Naive B cell (primary cell): ENCODE measurements at places on chromosomes 6 and 20. TPM values are rescaled to one million over a fixed set of nuclear protein-coding genes. Genes with fewer than 3 reads are reported as not detected.
A peak's percentile ranks its signal among the peaks of the same experiment; 100 is the strongest.

DNA sequence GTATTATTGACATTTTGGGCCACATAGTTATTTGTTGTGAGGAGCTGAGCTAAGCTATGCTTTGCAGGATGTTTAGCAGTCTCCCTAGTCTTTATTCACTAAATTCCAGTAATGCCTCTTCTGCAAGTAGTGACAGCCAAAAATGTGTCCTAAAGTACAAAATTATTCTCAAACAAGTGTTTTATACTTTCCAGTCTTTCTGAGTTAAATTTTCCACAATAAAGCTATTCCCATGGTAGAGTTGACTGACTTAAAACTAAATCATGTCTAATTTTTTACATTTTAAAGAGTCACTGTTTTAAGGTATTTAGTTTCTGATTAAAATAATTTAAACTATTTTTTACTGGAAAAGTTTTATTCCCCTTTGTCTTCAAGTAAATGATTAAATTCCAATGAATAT is 717.8 kb upstream of the HS3ST5 start:
- DNase-seq, result no peak

DNA sequence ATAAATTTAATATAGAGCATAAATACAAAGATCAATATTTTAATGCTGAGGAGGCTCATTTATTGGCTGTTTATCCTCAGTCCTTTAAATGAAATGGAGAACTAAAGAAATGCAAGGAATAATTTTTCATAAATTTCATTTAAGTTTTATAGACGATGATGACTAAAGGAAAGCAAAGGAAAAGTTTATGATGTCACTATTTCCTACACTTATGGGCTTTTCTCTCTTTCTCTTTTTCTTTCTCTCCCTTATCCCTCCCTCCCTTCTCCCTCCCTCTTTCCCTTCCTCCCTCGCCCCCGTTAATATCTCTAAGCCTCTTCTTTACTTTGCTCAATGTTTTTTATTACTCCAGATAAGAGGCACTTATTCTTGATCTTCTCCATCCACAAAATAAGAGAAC is 889.7 kb upstream of the FLRT3 start:
- DNase-seq, result no peak

DNA sequence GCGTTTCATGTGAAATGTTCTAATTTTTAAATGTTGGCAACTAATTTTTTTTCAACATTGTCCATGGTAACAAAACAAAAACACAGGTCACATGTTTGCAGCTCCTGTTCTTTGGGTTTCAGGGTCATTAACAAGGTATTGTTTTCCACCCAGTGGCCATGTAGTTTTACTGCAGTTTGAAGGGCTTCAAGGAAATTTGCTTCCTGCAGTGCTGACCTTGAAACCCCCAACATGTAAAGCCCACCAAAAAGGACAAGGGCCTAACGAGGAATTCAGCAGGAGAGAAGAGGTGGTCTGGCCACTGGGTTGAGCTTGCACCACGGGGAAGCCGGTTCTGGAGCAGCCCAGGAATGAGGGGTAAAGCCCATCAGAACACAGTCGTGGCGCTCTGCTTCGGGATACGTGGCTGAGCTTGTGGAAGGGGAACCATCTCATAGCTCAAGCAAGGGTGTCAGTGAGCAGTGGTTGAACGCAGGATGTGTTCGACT is 13.9 kb upstream of the KLHL31 start:
- peak; percentile 7 for DNase-seq

- DNase-seq, result peak; percentile 20
Measured at GRCh38 chr6:130132286-130132701, 90.5 kb downstream of the SAMD3 start.

GRCh38 chr6:80728830-80729229 is 622.4 kb downstream of the BCKDHB start:
- no peak for DNase-seq

DNA sequence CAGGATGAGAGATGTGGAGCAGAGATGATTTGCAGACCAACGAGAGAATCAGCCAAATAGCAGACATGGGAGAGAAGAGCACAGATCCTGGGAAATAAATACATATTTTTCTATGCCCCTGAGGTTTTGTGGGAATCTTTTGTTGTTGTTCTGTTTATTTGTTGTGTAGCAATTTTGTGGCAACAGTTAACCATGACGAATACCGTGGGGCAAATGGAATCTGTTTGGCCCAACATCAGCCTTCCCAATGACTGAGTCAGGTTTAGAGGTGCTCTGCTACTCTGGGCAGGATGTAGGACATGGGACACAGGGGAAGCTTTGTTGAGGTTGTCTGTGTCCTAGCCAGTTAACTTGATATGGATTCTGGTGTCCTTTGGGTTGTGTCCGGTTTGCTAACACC is 7.9 kb upstream of the SLC2A10 start:
- DNase-seq, result no peak

DNA sequence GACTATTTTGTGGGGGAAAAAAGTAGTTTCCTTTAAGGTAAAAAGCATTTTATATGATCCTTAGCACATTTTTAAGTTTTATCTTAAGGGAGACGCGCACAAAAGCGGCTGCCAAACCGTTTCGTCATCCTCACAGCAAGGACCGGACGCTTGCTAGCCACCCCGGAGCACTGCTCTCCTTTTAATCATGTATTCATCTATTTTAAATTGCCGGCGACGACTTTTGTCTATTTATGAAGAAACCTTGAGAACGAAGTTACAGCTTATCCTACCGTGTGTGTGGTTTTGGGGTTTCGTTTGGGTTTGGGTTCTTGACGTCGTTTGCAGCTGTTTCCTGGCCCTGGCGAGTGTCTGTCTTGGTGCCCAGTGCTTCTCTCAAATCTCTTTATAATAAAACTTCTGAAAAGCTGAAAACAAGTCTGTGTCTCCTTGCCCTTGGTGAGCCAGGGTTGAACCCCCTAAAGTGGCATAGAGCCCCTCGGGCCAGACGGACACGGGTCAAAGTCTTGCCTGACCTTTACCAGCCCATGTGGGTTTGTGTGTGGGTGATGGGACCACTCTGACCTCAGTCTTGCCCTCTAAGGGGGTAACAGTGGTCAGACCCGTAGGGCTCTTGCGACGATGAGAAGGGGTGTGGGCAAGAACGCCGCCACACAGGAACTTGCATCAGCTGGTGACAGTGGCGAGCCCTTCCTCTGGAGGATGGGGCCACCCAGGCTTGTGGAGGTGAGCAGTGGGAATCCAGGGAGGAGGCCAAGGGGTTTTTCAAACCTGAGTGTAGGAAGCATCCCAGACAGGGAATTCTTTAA is 117.6 kb downstream of the JPH2 start:
- DNase-seq, result peak; percentile 63

DNA sequence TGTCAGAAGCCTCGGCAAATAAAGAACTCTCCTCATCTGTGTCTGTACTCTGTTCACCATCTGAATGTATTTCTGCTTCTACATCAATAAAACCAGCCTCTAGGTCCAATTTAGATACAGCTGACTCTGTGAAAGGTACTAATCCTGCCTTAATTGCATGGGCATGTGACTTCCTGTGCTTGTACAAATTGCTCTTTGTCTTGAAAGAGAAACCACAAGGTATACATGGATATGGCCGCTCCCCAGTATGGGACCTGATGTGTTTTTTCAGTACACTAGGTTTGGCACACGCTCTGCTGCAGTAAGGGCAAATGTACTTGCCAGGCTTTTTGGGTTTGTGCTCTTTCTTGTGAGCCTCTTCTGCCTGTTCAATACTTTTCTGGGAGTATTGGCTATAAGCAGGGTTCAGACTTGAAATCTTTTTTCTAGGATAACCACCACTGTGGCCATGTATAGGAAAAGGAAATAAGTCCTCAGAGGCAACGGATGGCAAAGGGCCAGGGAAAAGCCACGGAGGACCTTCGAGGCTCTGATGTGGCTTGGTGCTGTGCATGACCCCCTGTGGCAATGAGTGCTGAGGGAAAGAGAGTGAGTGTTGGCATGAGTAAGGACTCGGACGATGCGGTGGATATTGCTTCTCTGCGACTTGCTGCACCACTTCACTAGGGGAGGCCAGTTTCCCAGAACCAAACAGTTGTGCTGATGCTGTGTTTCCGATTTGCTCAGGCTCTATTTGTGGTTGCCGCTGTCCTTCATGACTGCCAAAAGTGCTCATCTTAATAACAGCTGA is 170.9 kb downstream of the HIVEP2 start:
- no peak for DNase-seq

- no peak for DNase-seq
Measured at GRCh38 chr20:23151008-23151703, 65.0 kb upstream of the CD93 start.

DNA sequence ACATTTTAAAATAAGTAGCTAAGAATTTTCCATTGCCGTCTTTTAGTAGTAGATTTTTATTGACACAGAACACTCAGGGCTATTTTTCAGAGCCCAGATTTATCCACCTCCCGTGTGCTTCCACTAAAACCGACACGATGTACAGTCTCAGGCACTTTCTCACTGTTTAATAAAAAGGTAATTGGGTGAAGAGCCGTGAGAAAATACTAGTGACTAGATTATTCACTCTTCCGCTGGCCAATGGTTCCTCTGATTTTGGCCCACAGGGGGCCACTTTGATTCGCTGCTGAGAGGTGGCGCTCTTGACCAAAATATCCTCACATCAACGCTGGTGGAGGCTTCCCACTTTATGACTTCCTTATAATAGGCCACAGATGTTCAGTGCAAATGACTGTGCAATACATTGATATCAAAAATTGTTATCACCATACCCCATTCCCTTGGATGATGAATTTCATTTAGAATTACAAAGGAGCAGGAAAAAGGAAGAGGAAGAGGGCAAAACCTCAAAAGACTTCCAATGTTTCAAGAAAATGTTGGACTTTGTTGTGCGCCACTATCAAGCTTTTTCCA is 12.3 kb upstream of the HDDC2 start:
- peak; percentile 62 for DNase-seq

- no peak for DNase-seq
Measured at GRCh38 chr6:63299667-63300066, 20.1 kb downstream of the LGSN start.

GRCh38 chr6:125961117-125961516 is 4.5 kb downstream of the HINT3 start:
- DNase-seq, result no peak

GRCh38 chr20:17885544-17885943 is 83.0 kb downstream of the SNX5 start:
- no peak for DNase-seq

GRCh38 chr20:42686057-42686456 is 503.6 kb downstream of the PTPRT start:
- DNase-seq, result no peak

DNA sequence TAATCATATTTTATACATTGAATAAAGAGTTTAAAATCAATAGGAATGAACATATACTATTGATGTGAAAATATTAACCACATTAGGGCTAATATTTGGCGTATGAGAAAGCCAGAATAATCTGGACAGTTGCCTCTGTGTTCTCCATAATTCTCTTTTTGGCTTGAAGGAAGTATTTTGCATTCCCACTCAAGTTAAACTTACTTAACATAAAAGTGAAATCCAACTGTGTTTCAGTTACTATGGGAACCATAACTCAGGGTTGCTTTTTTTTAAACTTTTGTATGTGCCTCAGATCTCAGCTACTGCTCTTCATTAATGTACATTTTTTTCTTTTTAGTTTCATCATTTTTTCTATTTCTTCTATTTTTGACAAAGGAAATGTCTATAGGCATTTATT is 479.8 kb downstream of the NKAIN2 start:
- no peak for DNase-seq

DNA sequence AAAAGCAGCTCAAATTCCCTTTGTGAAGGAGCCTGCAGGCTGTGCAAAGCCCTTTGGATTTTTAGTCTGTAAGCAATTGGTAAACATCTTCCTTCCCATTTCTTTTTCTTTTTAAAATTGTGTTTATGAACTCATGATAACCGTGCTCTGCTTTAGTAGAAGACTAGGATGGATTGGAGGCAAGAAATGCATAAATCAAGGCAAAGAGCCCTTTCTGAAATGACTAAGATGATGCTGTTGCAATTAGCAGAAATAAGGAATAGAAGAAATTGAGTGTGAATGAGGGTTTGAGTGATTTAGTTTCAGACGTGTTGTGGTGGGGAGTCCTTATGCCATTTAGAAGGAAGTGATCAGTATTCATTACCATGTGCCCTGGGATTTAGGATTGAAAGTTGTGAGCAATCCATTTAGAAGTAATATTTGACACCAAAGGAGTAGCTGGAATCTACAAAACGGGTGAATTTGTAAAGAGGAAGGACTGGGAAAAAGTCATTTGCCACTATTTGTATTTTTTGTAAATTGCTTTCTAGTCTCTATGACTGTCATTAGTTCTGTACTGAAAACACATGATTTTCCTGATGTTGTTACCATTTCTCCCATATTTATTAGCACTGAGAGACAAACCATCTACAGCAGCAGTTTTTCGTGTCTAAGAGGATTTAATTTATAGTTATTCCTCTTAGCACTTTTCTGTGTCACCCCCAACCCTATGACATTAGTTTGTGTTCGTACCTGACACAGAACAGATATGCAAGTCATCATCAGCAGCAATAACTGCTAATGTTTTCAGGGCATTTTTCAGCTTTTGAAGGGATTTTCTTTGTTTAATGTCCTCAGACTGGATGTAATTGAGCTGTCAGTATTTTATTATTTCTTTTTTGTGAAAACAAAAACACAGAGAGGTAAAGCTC is 265.0 kb downstream of the UTRN start:
- DNase-seq, result no peak

DNA sequence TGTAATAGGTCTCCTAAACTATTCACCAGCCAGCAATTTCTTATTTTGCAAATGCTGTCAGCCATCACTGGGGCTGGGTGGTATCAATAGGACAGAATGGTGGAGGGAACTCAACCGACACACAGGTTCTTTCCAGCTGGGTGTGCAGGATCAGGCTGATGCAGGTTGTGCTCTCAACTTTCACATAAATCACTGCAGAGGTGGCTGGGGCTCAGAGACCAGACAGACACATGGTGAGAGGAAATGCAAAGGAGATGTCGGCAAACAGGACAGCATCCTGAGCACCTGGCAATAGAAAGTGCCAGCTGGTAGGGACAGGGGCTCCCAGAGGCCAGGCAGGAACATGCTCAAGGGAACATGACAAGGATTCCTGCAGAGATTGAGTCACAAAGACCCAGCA is 254.9 kb downstream of the SOD2 start:
- no peak for DNase-seq

GRCh38 chr6:8446391-8446790 is 11.0 kb upstream of the SLC35B3 start:
- DNase-seq, result no peak

Gene MYB
- 0.13 TPM for polyA plus RNA-seq

Gene STX11
- 2.8 TPM for polyA plus RNA-seq

Gene RBPJL
- not detected for polyA plus RNA-seq

Gene LAMA4
- polyA plus RNA-seq, result not detected

Gene CTAGE9
- not detected for polyA plus RNA-seq

Gene ZNF334
- polyA plus RNA-seq, result not detected

Gene TREM1
- polyA plus RNA-seq, result 2.4 TPM

Gene FRMD1
- polyA plus RNA-seq, result not detected

Gene COL11A2
- 0.09 TPM for polyA plus RNA-seq
